ENCODE measurements at places on chromosomes 6 and 20. TPM values are rescaled to one million over a fixed set of nuclear protein-coding genes. Genes with fewer than 3 reads are reported as not detected.

GRCh38 chr20:44480097-44480496 is 4.4 kb downstream of the TTPAL start:
- DNase-seq, result no peak

GRCh38 chr6:55994531-55994930 is 119.1 kb upstream of the BMP5 start:
- no peak for DNase-seq

GRCh38 chr20:62739581-62740285 is 31.1 kb downstream of the NTSR1 start:
- DNase-seq, result no peak

Gene MOG
- polyA plus RNA-seq, result not detected

- no peak for DNase-seq
These were observed 104.9 kb upstream of the IYD start for GRCh38 chr6:150263765-150264404.

DNA sequence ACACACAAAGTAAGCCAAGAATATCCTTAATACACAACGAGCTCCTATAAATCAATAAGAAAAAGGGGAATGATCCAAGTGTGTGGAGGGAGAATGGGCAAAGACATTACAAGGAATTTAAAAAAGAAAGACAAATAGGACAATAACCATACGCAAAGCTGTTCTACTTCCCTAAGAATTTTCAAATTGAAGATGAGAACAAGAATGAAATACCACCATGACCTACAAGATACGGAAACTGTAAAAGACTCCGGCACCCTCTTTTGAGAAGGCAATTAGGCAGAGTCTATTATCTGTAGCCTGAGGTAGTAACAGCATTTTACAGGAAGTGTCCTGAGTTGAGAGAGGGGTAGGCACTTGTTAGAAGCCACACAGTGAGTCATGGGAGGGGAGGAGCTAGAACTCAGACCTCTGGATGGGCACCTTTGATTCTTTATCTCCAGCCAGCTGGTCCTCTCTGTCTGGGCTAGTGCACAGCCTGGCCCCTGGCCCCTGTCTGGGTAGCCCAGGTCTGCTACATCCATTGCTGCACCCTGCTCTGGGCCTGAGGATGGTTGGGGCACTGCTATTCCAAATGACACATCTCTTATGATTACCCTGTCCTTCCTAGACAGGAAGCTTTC is 15.3 kb downstream of the RSPO4 start:
- DNase-seq, result no peak

Gene COL21A1
- polyA plus RNA-seq, result 1.8 TPM

Gene SYCP2
- polyA plus RNA-seq, result 0.62 TPM

DNA sequence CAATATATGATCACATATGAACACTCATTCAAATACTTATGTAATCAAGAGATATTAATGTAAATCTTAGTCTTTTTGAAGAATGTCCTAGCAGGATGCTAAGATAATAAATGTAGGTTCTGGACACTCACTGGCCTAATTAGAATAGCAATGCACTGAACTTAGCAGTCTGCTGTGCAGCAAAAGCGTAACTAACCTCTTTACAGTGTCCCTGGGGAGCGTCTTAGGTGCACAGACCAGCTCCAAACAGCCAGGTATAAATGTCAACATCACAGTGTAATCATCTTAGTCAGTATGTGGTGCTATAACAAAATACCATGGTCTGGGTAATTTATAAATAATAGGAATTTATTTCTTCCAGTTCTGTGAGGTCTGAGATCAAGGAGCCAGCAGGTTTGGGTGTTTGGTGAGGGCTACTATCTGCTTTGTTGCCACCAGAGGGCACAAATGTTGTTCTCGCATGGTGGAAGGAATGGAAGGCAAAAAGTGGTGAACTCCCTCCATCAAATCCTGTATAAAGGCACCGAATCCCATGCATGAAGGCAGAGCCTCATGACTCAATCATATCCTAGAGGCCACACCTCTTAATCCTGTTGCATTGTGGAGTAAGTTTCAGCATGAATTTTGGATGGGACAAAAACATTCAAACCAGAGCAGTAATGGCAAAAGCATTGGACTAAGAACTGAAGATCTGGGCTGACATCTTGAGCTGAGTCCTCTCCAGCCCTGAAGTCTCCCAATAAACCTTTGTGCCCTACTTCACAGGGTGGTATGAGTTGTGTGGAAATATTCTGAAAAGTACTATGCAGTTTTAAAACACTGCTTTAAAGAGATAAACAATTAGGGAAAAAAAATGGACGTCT is 41.8 kb upstream of the FOXO3 start:
- DNase-seq, result no peak

GRCh38 chr6:12543953-12544352 is 172.6 kb upstream of the PHACTR1 start:
- DNase-seq, result no peak

DNA sequence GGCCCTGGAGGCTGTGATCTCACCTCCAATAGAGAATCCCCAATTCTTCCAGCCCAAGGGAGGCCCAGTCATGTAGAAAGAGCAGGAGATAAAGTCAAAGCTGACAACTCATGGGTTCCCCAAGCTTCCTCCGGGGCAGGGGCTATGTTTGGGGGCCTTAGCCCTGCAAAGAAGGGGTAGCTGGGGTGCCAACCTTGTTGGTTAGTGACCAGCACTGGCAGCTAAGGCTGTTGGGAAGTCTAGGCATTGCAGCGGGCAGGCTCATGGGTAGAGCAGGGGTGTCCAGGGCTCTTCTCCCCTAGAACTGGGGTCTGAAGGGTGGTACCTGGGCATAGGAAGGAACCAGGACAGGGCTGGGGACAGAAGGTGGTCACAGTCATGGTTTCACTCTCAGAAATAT is 36.4 kb downstream of the TGM2 start:
- peak; percentile 8 for DNase-seq

Gene NEURL2
- polyA plus RNA-seq, result 19.1 TPM

Gene C20orf204
- polyA plus RNA-seq, result 1.6 TPM

Gene PGC
- polyA plus RNA-seq, result 1.1 TPM

DNA sequence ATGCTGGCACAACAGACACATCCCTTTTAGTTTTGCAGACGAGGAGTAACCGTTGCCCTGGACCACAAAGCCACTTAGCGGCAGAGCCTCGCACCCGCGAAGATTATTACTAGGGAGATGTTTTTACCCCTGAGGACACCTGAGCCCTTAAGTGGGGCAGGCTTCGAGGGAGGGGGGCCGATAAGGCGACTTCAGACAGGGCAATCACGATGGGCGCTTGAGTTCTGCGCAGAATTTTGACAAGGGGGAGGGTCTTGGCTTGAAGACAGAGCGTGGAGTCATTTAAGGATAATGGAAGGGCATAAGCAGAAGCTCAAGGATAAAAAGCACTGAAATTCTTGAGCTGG is 650 bp upstream of the TTK start:
- DNase-seq, result no peak

Gene RING1
- 107 TPM for polyA plus RNA-seq
